ENCODE measurements at places on chromosomes 4 and X. TPM values are rescaled to one million over a fixed set of nuclear protein-coding genes. Genes with fewer than 3 reads are reported as not detected.

DNA sequence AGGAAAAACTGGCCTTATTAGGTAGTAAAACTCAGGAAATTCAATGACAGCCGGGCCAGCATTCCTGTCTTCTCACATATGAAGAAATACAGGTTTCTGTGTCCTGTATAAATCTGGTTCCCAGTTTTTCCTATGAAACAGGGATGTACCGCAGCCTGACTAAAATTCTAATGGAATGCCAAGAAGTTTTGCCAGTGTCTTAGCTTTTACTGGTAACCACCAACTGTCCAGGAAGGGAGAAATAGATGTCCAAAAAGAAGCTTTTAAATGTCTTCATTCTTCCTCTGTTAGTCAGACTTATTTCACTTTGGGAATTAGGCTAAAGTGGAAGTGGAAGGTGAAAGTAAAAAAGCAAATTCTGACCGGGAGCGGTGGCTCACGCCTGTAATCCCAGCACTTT is 108.0 kb upstream of the TBL1X start:
- no peak for ATAC-seq

Gene PDLIM3
- total RNA-seq: 0.27 TPM

DNA sequence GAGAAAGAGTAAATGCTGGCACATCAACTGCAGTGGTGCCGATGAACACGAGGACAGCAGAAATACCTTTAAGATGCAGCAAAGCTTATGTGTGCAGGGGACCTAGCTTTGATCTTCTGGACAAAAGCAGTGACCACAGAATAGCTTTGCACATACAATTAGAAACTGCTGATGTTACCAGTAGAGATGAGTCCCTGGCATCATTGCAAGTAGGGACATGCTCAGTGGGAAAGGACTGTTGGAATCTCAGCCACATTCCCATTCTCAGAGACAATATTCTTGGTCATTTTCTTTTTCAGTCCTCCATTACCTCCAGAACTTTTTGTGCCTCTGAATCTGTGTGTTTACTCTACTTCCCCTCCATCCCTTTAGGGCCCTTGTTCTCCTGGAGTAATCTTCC is 16.9 kb upstream of the PDLIM3 start:
- ATAC-seq: no peak

GRCh38 chr4:183838987-183839712 is 66.0 kb upstream of the STOX2 start:
- peak; percentile 32 for ATAC-seq

GRCh38 chrX:145213504-145213903 is 33.8 kb upstream of the SPANXN1 start:
- peak; percentile 26 for ATAC-seq

DNA sequence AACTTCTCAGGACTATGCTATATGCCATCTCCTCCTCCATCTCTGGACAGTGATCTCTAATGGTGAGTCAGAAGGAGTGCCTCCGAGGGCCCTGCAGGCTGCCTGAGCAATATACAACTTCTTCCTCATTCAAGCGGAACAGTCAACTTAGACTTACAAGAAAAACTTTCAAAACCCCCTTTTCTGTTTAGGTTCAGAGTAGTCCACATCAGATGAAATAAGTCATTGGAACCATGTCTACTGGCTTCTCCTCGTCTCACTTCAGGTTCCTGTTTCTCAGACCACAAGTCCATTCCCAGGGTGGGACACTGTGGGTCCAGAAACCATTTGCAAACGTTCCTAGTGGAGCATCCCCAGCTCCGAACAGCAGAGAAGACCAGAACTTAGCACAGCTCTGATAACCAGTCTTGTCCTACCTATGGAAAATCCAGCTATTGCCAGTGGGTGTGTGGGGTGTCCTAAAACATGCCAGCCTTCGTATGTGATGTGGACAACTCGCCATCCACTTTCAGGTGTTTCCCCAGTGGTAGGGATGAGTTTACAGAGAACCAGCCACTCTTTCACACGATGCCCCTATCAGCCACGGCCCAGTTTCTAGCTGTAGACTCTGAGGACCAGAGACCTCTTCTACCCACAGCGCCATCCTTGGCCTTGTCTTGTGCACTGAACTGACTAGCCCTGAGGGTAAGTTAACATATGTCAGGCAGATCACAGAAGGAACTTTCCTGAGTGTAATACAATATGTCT is 32.7 kb upstream of the NKRF start:
- no peak for ATAC-seq

DNA sequence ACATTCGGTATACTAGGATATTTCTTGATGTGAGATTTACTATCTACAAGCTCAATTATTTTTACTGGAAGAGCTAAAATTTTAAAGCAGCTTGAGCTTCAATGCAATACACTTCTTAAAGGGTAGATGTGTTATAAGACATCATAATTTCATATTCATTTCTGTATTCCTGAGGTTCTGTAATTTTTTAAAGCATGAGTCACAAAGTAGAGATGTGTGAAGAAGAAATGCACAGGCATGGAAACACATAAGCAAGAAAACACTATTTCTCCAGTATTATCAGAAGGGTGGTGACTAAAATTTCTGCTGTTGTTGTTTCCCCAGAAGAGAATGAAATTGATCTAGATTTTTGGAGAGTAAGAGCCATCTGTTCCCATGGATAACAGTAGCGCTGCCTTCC is 72.6 kb downstream of the INPP4B start:
- no peak for ATAC-seq

Gene ZCCHC18
- total RNA-seq: 9.2 TPM

DNA sequence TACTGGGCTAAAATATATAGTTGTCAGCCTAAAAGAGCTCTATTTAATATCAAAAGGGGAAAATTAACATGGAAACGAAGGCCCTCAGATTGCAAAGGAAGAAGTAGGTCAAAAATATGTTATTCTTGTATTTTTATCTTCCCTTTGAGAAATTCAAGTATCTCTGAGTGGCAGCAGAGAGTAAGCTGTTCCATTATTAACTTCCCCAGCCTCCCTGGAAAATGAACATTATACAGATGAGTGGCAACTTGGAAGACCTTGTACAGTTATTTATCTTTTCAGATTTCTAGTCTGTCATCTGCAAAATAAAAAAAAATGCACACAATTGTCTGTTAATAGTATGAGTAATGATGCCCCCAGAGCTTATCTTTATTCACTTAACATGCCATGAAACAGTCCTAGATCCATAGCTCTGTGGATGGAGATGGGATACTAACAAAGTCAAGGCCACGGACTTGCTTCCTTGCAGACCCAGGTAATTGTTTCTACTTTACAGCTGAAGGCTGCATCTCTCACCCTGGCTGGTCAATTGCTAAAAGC is 93.0 kb downstream of the CORIN start:
- no peak for ATAC-seq

GRCh38 chr4:144531841-144532240 is 114.1 kb upstream of the HHIP start:
- no peak for ATAC-seq

DNA sequence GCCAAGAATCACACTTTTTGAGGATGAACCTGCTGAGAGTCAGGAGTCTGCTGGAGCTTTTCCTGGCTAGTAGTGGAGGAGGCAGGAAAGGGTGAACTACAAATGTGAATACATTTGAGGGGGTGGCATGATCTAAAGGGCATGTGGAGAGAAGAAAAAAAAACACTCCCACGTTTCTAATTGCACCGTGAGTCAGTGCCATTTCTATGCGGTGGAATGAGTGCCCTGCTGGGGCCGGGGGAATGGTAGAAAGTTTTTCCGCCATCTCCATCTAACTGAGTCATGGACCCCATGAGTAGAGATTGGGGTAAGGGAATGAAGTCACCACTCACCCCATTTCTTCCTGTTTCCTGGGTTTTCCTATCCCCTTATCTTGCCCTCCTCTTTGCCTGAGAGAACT is 19.8 kb downstream of the BEX3 start:
- no peak for ATAC-seq

Gene STAP1
- total RNA-seq: not detected

Gene PPP1R2C
- total RNA-seq: 0.25 TPM

Gene BST1
- total RNA-seq: 2.5 TPM

GRCh38 chr4:46717950-46718349 is 191.1 kb downstream of the COX7B2 start:
- no peak for ATAC-seq

DNA sequence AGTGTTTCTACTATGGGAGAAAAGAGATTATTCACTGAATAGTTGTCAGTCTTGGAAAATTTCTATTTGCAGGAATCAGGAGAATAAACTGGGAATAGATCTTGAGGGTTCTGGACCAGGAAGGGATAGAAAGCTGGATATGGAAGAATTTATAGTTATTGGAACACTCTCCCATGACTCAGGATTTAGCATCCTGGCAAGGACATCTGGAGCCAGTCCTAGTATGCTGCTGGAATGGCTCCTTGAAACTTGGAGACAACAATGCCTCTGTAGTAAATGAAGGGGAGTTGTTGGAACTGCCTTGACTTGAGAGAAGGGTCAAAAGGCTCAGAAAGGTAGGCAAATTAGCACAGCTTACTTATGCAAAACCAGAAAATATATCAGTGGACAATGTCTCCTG is 23.5 kb upstream of the THOC2 start:
- ATAC-seq: no peak

DNA sequence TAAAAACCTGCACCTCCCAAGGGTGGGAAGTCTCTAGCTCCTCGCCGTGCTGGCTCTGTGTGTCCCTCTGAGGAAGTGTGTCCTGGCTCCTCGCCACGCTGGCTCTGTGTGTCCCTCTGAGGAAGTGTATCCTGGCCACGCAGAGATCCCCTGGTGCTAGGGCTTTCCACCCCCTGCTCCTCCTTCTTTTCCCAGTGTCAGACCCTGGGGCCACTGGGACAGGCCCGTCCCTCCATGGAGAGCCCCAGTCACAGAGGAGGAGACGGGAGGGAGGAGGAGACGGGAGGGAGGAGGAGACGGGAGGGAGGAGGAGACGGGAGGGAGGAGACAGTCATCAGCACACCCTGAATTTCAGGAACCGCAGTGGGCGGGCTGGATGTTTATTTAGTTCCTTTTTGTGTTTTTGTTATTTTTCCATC is 53.8 kb upstream of the HGFAC start:
- ATAC-seq: peak; percentile 54

- ATAC-seq: no peak
Measured at GRCh38 chrX:34557733-34558132, 99.4 kb downstream of the TMEM47 start.

Gene TEX13B
- total RNA-seq: not detected

DNA sequence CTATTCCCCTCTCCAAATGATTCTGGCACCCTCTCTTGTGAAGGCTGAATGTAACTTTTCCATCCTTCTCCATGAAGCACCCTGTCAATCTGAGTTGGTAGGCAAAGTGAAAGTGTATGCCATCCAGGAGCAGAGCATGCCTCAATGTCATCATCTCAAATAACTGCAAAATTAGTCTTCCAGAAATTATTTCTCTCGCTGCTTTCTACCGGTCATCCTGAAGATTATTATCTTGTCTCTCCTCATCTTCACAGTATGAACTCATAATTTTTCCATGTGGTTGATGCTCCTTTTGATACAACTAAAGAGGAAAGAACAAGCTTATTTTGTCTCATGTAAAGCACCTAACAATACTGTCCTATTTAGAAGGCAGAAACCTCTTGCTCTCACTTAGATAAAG is 285.5 kb upstream of the PCDH7 start:
- no peak for ATAC-seq

DNA sequence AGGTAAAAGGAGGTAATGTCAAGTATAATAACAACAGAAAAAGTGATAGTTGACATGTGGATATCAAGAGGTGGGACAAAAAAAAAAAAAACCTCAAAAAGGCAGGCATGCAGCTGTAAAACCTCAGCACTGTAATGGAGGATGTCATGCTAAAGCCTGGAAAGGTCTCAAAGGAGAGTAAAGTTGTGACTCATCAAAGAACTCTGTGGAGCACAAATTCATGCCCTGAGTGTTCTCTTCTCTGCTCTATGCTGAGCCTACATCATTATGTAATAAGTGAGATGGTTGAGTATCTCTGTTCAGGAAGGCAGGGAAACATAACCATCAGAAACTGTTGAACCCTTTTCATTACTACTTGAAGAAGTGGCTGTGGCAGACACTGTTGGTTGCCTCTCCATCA is 597.8 kb downstream of the BCOR start:
- ATAC-seq: no peak

Gene RNF175
- 14.3 TPM for total RNA-seq

DNA sequence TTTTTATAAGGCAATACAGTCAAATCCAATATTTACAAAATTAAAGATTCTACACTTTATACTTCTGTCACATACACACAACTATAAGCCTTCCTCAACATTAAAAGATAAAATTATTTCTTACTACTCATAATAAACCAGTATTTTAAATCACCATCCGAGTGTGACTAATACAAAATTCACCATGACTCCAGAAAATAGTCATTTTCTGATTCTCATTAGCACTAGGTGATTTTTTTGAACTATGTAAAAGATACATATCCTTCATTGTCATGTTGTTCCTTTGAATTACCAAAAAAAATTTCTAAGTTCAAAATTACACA is 646 bp upstream of the SLC7A11 start:
- ATAC-seq: no peak

- no peak for ATAC-seq
Measured at GRCh38 chr4:81984746-81985145, 389.0 kb downstream of the HNRNPD start.

Gene NLRP2B
- not detected for total RNA-seq

DNA sequence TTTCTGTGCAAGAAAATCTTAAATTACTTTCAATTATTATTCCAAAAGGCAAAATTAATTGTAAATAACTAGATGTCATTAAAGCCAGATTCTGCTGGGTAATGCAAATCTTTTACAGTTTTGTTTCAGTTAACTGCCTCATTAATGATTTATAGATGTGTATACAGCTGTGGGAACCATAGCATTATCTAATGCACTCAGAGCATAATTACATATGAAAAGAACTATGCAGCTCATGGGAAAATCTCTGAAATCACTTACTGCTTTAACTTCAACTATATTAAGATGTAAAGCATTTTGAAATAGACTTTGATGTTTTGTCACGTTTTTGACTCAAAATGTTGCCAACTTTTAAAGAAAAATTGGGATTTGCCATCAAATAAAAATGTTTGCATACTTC is 630.3 kb upstream of the KLHL4 start:
- no peak for ATAC-seq

- no peak for ATAC-seq
Measured at GRCh38 chrX:22424919-22425318, 152.2 kb downstream of the CBLL2 start.

GRCh38 chr4:162510115-162510514 is 346.3 kb upstream of the FSTL5 start:
- no peak for ATAC-seq

DNA sequence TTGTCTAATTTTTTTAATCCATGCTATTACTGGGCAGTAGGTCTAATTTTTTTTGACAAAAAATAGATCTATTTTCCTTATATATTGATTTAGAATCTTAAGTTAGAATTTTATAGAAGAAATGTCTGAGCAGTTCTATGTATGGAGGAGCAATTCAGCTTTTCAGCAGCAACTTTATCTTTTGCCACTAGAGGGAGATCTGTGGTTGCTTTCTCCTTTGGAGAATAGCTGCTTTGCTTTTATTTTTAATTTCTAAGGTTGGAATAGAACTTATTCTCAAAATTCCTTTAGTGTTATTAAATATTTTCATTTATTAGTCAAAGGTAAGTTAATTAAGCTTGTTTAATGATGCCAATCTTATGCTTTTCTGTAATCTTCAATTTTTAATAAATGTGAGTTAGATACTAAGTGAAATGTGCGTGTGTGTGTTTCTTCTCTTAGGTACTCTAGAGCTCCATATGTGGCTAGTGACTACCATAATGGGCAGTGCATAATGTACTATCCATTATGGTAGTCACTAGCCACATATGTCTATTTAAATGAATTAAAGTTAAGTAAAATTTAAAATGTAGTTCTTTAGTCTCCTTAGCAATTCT is 29.3 kb downstream of the FAM199X start:
- no peak for ATAC-seq

Gene MMRN1
- total RNA-seq: 0.92 TPM
